ENCODE measurements at places on chromosomes 7 and 10.

- DNase-seq = no peak
Observed at GRCh38 chr10:43970717-43971116, 322.0 kb upstream of the ZNF32 start.

- DNase-seq = no peak
Observed at GRCh38 chr10:71797533-71798307, 24.4 kb upstream of the VSIR start.

- DNase-seq = no peak
Observed at GRCh38 chr7:81776948-81777630, 7.2 kb upstream of the HGF start.

DNA sequence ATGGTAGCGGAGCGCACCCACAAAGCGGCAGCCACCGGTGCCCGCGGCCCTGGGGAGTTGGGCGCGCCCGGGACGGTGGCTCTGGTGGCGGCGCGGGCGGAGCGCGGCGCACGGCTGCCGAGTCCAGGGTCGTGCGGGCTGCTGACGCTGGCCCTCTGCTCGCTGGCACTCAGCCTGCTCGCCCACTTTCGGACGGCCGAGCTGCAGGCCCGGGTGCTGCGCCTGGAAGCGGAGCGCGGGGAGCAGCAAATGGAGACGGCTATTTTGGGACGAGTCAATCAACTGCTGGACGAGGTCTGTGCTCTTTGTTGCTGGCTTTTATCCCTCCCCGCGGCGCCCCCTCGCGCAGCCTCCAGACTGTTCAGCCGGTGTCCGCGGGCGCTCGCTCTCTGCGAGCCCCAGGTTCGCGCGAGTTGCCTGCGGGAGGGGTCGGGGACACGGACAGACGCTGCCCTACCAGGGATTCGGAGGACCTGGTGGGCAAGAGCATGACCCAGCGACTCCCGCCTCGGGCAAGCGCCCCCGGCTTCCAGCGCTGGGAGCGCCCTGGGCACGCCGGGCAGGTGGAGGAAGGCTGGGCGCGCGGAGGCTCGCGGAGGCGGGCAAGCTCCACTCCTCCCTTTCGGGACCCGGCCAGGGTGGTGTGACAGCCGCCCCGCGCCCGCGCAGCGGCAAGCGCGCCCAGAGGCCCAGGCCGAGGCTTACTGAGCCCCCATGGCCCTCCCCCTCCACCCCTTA is 887 bp downstream of the COL13A1 start:
- peak; percentile 61 for DNase-seq

GRCh38 chr7:152847386-152847908 is 87.9 kb downstream of the ACTR3B start:
- DNase-seq = no peak

DNA sequence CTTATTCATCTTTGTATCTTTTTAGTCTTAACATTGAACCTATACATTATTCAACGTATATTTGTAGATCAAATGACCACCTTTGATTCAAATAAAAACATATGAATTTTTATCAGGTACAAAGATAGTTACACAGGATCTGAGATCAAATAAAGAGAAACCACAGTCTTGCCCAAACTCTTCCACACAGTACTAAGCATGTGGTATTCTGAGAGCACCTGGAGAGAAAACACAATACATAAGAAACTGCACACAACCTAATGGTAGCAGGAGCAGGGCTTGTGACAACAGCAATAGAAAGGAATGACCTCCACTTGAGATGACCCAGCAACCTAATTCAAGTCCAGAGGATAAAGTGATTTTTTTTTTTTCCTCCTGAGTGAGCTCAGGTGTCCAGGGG is 6.5 kb upstream of the WASL start:
- no peak for DNase-seq

- DNase-seq = no peak
Observed at GRCh38 chr7:86904949-86905834, 154.3 kb downstream of the ELAPOR2 start.

DNA sequence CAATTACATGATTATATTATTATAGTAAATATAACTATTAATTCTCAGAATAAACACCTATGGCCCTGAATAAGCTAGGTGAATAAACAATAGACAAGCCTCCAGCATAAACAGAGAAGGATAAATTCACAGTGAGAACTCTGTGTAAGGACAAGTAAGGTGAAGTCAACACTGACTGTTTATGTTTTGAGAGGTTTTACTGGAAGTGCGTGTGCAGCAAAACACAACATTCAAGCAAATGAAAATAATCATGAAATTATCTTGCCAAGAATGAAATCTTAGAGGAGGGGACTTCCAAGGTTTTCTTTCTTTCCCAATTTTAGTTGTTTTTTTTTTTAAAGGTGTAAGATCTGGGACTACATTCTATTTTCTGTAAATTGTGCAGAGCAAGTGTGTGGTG is 112.5 kb downstream of the MACC1 start:
- no peak for DNase-seq

GRCh38 chr10:127451628-127452027 is 97.5 kb upstream of the NPS start:
- DNase-seq = no peak

DNA sequence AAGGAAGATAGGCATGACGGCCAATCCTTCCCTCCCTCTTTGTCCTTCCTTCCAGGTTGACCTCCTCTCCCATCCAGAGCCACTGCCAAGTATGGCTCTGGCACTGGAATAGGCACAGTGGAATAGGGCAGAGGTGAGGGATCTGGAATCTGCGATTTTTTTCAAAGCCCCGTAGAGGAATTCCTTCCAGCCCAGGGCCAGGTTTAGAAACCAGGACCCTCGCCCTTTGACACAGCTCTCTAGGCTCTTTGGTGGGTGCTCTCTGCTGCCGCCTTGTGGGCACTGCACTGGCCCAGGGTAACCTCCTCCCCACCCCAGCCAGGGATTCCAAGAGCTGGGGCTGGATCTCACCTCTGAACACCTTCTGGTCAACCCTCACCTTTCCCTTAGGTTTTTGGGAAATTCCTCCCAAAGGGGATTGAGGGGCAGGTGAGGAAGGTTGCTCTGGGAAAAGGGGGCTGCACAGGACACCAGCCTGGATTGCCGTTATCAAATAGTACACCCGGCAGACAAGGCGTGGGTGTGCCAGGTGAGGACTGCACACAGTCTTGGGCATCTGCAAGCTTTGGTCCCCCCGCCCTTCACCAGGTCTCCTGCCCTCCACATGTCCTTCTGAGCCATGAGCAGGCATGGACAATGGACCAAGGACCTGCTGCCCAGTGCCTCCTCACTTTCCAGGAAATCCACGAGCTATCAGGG is 22.8 kb downstream of the C10orf105 start:
- DNase-seq = peak; percentile 83

- no peak for DNase-seq
Observed at GRCh38 chr10:125177641-125178640, 17.6 kb upstream of the CTBP2 start.

- no peak for DNase-seq
Observed at GRCh38 chr10:13769946-13770345, 183.2 kb downstream of the PRPF18 start.

- no peak for DNase-seq
Observed at GRCh38 chr7:15419596-15419995, 142.2 kb downstream of the AGMO start.

DNA sequence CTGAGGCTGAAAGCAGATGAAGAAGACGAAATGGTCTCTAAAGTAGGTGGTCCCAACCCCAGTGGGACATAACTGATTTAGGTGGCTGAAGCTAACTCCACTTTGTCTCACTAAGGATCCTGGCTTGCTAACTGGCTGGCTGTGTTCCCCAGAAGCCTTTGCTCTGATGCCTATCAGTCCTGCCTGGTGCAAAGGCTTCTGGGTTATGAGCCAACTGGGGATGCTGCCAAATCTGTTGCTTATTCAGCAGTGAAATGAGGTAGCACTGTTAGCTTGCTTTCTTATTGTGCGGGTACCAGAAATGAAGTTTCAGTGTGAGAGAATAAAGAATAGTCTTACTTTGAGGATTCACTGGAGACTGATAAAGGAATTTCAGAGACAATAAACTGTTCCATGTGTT is 18.1 kb downstream of the PRKG1 start:
- DNase-seq = no peak

DNA sequence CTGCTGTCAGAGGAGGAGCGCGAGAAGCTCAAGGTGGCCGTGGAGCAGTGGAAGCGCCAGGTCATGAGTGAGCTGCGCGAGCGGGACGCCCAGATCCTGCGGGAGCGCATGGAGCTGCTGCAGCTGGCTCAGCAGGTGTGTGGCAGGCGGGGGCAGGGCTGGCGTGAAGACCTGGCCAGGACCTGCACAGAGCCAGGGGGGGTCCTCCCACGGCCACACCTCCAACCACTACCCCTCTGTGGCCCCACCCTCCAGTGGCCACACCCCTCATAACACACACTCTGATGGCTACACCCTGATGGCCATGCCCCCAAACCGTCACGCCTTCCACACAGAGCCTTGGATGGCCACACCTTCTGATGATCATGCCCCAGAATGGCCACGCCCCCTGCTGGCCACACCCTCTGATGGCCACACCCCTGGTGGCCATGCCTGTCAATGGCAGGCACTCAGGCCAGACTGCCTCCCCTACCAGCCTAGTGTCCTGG is 23.4 kb upstream of the DPYSL4 start:
- DNase-seq = peak; percentile 80

DNA sequence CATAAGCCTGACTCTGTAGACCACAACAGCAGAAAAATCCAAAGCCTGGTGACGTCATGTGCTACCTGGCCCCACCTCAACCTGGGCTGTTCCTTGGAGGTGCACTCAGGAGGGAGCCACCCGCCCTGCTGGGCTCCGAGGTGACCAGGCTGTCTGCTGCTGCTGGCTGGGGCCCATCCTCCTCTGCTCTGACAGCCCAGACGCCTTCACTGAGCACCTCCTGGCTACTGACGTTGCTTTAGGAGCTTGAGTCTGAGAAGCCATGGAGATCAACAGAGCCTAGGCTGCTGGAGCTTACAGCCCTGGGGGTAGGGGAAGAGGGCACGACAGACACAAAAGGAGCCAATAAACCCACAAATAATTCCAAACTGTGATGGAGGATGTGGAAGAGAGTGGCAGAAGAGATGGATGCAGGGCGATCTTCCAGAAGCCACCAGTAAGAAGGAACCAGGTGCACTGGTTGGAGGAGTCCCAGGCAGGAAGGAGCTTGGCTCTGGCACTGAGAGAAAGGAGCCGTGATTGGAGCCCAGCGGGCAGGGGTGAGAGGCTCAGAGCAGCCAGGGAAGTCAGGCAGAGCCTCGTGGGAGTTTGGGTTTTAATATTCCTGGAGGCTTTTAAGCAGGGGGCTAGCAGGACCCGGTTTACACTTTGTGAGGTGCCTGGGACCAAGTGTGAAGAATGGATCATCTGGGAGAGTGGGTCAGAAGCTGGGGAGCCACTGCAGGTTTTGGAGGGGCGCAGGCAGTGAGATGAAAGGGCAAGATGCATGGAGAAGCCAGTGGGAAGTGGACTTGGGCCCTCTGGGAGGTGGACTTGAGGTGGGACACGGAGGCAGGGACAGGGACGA is 1.7 kb upstream of the PTPRE start:
- DNase-seq = no peak

DNA sequence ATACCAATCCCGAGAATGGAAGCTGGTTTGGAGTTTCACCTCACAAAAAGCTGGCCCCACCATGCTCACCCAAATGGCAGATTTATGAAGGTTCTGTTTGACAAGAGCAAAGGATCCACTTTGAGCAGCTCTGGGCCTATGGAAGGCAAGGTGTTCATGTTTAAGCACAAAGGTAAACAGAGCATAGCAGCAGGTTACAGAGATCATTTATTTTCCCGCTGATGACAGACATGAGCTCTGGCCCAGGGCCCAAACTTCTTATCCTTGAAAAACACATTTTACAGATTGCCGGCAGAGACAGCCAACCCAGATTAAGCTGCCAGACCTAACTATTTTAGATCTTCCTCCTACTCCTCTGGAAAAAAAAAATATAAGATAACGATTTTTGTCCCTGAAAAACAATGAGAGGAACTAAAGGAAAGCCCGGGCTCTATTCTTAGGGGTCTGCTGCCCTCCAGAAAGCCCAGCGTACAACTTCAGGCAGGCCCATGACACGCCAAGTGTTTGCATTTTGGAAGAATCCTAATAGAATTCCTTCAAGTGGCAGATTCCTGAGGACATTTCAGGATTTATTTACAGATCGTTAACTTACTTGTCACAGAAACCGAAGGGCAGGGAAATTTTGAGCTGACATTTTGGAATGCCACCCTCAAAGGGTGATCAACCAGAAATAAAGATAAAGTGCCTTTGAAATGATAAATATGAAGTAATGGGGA is 40.0 kb downstream of the SYPL1 start:
- no peak for DNase-seq

DNA sequence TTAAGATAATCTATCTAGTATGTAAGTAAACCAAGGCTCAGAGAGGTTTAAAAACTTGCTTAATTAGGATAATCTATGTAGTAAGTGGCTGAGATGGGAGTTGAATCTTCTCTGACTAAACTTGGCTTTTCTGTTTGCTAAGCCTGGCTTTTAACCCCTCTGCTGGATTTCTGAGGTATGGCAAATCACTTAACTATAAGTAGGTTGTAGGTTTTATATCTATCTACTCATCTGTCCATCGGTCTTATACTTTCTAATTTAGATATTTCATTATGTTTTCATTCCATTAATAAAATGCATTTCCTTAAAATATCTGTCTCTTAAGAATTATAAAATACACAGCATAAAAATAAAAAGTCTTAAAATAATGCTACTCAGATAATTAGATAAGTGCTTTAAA is 59.4 kb downstream of the ST7 start:
- no peak for DNase-seq

GRCh38 chr10:63337455-63338251 is 128.1 kb downstream of the JMJD1C start:
- DNase-seq = no peak

GRCh38 chr7:9890092-9890491 is 1083.6 kb upstream of the PHF14 start:
- no peak for DNase-seq

DNA sequence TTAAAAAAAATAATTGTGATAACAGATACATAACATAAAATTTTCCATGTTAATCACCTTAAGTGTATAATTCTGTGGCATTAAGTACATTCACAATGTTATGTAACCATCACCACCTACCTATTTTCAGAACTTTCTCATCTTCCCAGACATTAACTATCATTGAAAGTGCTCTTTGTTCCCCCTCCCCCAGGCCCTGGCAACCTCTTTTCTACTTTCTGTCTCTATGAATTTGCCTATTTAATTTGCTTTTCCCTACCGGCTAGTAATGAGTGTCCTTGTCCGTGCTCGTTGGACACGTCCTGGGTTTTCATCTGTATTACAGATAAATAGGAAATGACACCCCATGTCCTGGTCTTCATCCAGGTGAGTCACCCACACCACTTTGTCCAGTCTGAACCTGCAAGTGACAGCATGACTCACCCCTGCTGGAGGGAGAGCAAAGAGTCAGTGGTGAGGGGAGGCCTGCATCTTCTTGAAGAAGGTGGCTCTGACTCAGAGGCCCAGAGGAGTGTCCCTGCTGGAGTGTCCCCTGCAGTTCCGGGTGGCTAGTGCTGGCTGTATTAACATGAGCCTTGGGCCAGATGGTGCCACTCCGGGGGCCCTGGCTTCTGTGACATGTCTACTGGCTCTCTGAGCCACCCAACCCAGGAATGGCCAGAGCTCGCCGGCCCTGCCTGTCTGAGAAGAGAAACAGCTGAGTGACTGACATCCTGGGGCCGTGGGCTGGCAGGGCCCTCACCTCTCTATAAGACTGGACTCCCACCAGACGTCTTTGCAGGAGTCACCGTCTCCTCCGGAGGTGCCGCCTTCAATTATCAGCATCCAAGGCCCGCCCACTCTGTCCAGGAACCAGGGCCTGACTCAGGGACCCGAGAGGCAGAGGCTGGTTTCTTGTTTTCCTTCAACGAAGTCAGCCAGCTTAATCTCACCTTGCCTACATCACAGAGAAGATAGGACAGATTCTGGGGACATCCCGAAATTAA is 503.2 kb upstream of the MKI67 start:
- no peak for DNase-seq

- no peak for DNase-seq
Observed at GRCh38 chr7:72223351-72223750, 188.8 kb downstream of the CALN1 start.

Measured in glutamatergic neuron (in vitro differentiated cells).